PC-9 (cell line): ENCODE measurements at places on chromosomes 5 and 9. TPM values are rescaled to one million over a fixed set of nuclear protein-coding genes. Genes with fewer than 3 reads are reported as not detected.

DNA sequence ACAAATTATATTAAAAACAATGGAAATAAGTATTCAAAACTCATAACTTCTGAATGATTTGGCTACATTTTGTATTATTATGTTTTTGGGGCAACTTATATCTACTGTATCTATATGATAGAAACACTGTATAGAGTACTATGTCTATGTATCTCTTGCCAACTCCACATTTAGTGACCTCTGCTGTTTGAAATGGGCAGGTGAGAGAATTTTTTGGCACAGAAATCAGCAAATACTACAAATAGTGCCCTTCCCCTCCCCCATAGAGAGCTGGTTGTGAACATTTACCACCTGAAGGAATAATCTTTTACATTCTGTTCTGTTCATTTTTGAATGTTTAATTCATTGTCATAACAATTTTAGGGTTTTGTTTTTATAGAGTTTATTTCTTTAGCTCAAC is 545.3 kb downstream of the PDE4D start:
- H3K4me3 ChIP-seq = no peak overlapping the region
- DNase-seq = no peak
- H3K27ac ChIP-seq = no peak overlapping the region
- no peaks in the 10 kb centered on the region for H3K4me1 ChIP-seq
- H3K36me3 ChIP-seq = no peaks in the 10 kb centered on the region

GRCh38 chr5:35365758-35366157 is 135.5 kb upstream of the PRLR start:
- DNase-seq = no peak
- H3K36me3 ChIP-seq = no peaks in the 10 kb centered on the region
- H3K4me1 ChIP-seq = no peaks in the 10 kb centered on the region
- H3K27me3 ChIP-seq = no peaks in the 10 kb centered on the region
- H3K27ac ChIP-seq = no peak overlapping the region
- no peak overlapping the region for H3K4me3 ChIP-seq

- H3K36me3 ChIP-seq = no peaks in the 10 kb centered on the region
- peaks cover 35% of the 10 kb centered on the region for H3K4me1 ChIP-seq
- no peak overlapping the region for H3K4me3 ChIP-seq
- peak; percentile 50 for DNase-seq
- peak overlapping the region; percentile 20; the same call in 1 of the 2 replicates for H3K27ac ChIP-seq
Measured at GRCh38 chr9:98168941-98169488, 23.4 kb downstream of the CORO2A start.

DNA sequence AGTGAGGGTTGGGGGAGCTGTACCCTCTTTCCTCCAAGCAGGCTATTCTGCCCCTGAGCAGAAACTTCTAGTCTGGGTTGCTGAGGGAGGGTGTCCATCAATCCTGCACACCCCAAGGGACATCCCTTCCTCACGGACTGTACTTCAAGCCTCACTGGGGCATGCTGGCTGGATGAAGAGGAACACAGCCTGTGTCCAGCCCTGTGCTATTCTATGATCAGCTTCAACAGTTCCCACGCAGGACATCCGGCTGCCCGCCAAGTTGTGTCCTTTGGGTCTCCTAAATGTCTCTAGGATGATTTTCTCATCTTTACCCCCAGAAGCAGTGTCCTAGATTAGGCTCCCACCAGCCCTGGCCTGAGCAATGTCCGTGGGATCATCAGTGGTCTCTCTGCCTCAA is 68.1 kb downstream of the CRB2 start:
- no peak overlapping the region for H3K27ac ChIP-seq
- H3K27me3 ChIP-seq = no peaks in the 10 kb centered on the region
- no peak for DNase-seq

GRCh38 chr5:135492319-135492626 is 40.1 kb upstream of the TIFAB start:
- no peak overlapping the region for H3K4me3 ChIP-seq
- H3K36me3 ChIP-seq = no peaks in the 10 kb centered on the region
- no peak for DNase-seq
- H3K27me3 ChIP-seq = peaks cover 23% of the 10 kb centered on the region

DNA sequence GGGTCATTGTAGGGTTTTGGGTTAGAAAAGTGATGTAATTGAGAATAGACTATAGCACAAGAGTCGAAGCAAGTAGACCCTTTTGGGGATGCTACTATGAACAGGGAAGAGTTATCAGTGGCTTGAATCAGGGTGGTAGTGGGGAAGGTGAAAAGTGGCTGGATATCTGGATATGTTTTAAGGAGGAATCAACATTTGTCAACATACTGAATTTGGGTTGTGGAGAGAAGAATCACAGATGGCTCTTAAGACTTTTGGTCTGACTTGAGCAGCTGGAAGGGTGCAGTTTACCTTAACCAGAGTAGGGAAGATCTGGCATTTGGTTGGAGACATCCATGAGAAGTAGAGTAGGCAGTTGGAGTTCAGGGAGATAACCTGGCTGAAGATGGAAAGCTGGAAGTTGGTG is 38.5 kb upstream of the FCHO2 start:
- no peak for DNase-seq
- no peaks in the 10 kb centered on the region for H3K27me3 ChIP-seq
- H3K4me1 ChIP-seq = no peaks in the 10 kb centered on the region
- H3K4me3 ChIP-seq = no peak overlapping the region
- H3K27ac ChIP-seq = no peak overlapping the region

- H3K4me1 ChIP-seq = no peaks in the 10 kb centered on the region
- H3K27ac ChIP-seq = no peak overlapping the region
- H3K36me3 ChIP-seq = no peaks in the 10 kb centered on the region
- peaks cover 90% of the 10 kb centered on the region for H3K27me3 ChIP-seq
- DNase-seq = no peak
Measured at GRCh38 chr5:139798883-139799282, 3.3 kb downstream of the PSD2 start.

DNA sequence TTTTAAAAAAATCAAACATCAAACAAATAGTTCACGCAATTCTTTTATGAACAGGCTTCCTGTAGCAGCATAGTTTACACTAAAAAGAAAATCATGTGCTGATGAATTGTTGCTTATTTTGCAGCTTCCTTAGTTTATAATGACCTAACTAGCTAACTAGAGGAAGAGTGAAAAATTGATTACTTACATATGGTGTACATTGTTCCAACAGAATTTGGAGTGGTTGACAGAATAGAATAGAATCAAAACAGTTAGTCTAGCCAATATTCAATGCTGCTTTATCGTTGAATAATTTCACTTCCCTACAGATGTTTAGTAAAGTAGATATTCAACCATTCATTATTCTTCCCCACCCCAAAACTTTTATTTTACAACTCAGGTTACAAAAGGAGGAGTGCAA is 4.2 kb downstream of the NMUR2 start:
- H3K36me3 ChIP-seq = no peaks in the 10 kb centered on the region
- H3K27me3 ChIP-seq = no peaks in the 10 kb centered on the region
- H3K4me3 ChIP-seq = no peak overlapping the region
- no peak for DNase-seq

GRCh38 chr9:34796924-34797323 is 87.0 kb upstream of the CCL21 start:
- H3K36me3 ChIP-seq = no peaks in the 10 kb centered on the region
- H3K4me1 ChIP-seq = no peaks in the 10 kb centered on the region
- DNase-seq = no peak
- H3K27ac ChIP-seq = no peak overlapping the region
- peaks cover 21% of the 10 kb centered on the region for H3K27me3 ChIP-seq

- peaks cover 18% of the 10 kb centered on the region for H3K27me3 ChIP-seq
- DNase-seq = no peak
- H3K36me3 ChIP-seq = no peaks in the 10 kb centered on the region
- no peak within 1 kb of the TSS for H3K27ac ChIP-seq
- no peak within 1 kb of the TSS for H3K4me3 ChIP-seq
- H3K4me1 ChIP-seq = peaks cover 5% of the 10 kb centered on the region; the same call in 1 of the 2 replicates
Measured at GRCh38 chr5:31193591-31194467, at the start of gene CDH6. TSS of gene CDH6 (plus strand) at chr5:31193686. CDS start at chr5:31267474, 73,788 bp downstream.

DNA sequence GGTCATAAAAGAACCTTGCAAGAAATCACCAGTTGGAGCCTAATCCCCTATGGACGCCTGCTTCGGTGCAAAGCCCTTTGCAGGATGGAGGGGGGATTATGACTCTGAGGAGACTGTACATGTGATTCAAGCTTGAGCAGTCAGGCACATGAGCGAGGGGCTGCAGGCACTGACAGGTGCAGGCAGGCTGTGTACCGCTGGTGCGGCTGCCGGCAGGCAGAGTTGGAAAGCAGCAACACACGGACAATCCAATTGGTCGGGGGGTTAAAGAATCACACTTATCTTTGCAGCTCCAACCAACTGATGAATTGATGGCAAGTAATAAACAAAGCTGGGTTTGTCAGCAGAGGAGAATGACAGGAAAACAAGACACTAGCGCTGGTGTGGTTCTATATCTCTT is 5.7 kb downstream of the WHRN start:
- H3K36me3 ChIP-seq = no peaks in the 10 kb centered on the region
- no peaks in the 10 kb centered on the region for H3K27me3 ChIP-seq
- peaks cover 29% of the 10 kb centered on the region for H3K4me1 ChIP-seq
- H3K27ac ChIP-seq = no peak overlapping the region

GRCh38 chr9:86700629-86701028 is 246.7 kb downstream of the GAS1 start:
- DNase-seq = no peak
- no peaks in the 10 kb centered on the region for H3K27me3 ChIP-seq
- peaks cover 10% of the 10 kb centered on the region for H3K4me1 ChIP-seq
- no peak overlapping the region for H3K4me3 ChIP-seq
- no peaks in the 10 kb centered on the region for H3K36me3 ChIP-seq

- H3K4me1 ChIP-seq = no peaks in the 10 kb centered on the region
- no peak for DNase-seq
- H3K36me3 ChIP-seq = no peaks in the 10 kb centered on the region
- no peak overlapping the region for H3K4me3 ChIP-seq
- H3K27ac ChIP-seq = no peak overlapping the region
- H3K27me3 ChIP-seq = no peaks in the 10 kb centered on the region
Measured at GRCh38 chr5:38716516-38716915, 129.3 kb upstream of the OSMR start.

- H3K4me3 ChIP-seq = no peak overlapping the region
- no peak overlapping the region for H3K27ac ChIP-seq
Measured at GRCh38 chr9:113781896-113782295, 94.2 kb upstream of the ZNF618 start.

DNA sequence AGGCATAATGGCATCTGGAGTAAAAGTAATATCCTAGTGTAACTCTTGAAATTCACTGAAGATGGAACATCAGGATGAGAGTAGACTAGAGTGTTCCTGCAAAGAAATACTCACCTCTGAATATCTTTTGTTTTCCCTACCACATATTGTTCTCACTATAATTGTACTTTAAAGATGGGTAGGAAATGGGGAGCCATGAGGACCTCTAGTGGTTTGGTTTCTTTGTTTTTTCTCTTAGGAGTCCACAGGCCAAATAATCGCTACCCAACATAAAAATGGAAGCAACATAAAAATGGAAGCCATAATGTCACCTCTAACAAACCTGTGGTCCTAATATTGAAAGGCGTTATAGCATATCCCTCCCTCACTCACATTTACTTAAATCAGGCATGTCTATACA is 2375.8 kb downstream of the MAT2B start:
- no peaks in the 10 kb centered on the region for H3K36me3 ChIP-seq
- H3K4me3 ChIP-seq = no peak overlapping the region
- DNase-seq = no peak
- no peaks in the 10 kb centered on the region for H3K4me1 ChIP-seq
- no peaks in the 10 kb centered on the region for H3K27me3 ChIP-seq

DNA sequence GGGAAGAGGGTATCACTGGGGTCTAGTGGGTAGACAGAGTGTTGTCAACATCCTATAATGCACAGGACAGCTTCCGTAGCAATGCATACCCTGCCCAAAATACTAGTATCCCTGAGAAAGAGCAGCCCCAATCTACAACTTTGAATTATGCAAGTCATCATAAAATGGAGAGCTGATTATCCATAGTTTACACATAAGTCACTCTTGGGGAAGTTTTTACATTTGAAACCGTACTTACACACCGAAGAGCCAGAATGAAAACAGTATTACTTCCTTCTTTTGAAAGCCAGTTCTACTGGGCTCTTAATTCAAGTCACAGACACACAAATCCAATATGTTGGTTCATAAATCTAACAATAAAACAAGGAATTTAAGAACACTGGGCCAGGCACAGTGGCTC is 21.6 kb downstream of the RNF145 start:
- H3K27ac ChIP-seq = no peak overlapping the region
- DNase-seq = no peak
- H3K4me1 ChIP-seq = peaks cover 2% of the 10 kb centered on the region; the same call in 1 of the 2 replicates
- H3K27me3 ChIP-seq = no peaks in the 10 kb centered on the region

- no peaks in the 10 kb centered on the region for H3K4me1 ChIP-seq
- H3K4me3 ChIP-seq = no peak overlapping the region
- peak; percentile 5 for DNase-seq
- peaks cover 8% of the 10 kb centered on the region; the same call in 1 of the 2 replicates for H3K27me3 ChIP-seq
- H3K36me3 ChIP-seq = no peaks in the 10 kb centered on the region
- no peak overlapping the region for H3K27ac ChIP-seq
Measured at GRCh38 chr5:75734913-75735789, 17.9 kb upstream of the POC5 start.

DNA sequence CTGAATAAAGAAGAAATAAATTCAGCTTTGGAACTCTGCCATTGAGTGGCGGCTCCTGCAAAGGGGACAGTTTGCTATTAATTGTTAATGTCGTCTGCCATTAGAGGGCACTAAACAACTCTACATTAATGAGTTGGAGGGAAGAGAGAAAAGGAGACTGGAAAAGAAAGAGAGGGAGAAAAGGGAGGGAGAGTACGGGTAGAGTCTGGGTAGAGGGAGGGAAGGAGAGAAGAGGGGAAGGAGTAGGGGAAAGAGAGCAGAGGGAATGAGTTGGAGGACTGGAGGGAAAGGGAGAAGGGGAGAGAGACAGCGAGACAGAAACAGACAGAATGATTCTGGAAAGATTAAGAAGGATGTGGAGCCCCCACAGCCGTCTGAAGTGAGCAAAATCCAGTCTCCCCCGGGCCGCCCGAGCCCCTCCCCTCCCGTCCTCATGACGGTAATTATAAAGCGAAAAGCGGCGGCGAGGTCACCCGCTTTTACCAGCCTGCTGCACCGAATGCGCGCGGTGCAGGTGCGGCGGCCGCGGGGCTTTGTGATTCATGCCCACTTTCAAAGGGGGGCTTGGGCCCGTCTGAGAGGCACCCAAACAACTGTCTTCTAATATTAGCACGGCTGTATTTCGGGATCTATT is 1.9 kb upstream of the FST start:
- peaks cover 3% of the 10 kb centered on the region for H3K4me1 ChIP-seq
- H3K27ac ChIP-seq = no peak overlapping the region
- no peaks in the 10 kb centered on the region for H3K36me3 ChIP-seq
- H3K4me3 ChIP-seq = peak overlapping the region; percentile 41; the same call in 1 of the 2 replicates
- peaks cover 11% of the 10 kb centered on the region; the same call in 1 of the 2 replicates for H3K27me3 ChIP-seq

LMX1B gene
- total RNA-seq = not detected in 2 replicates

ANKRD31 gene
- 0.23 and 0.48 TPM in 2 replicates for total RNA-seq

PLAC8L1 gene
- total RNA-seq = not detected in 2 replicates

C7 gene
- not detected in 2 replicates for total RNA-seq

PPIC gene
- 22.3 and 27.4 TPM in 2 replicates for total RNA-seq

UNC13B gene
- not detected in 2 replicates for total RNA-seq

NEUROG1 gene
- total RNA-seq = not detected in 2 replicates

CACFD1 gene
- 28.7 and 32.7 TPM in 2 replicates for total RNA-seq

KCNT1 gene
- not detected in 2 replicates for total RNA-seq

IL13 gene
- total RNA-seq = not detected in 2 replicates

TMCO6 gene
- 12.1 and 25.2 TPM in 2 replicates for total RNA-seq
